SK-N-SH (cell line): ENCODE measurements at places on chromosomes 13 and 19. TPM values are rescaled to one million over a fixed set of nuclear protein-coding genes. Genes with fewer than 3 reads are reported as not detected.

Gene SRRM5
- polyA plus RNA-seq, result 0.15 and 0.19 TPM in 2 replicates

Gene BCL3
- polyA plus RNA-seq, result 7.5 and 19.2 TPM in 2 replicates

Gene IL11
- 13.2 and 16.1 TPM in 2 replicates for polyA plus RNA-seq

Gene PRDX2
- polyA plus RNA-seq, result 215 and 341 TPM in 2 replicates

GRCh38 chr19:33756177-33756576, 40.5 kb upstream of the KCTD15 start:
- no peak overlapping the region for H3K27ac ChIP-seq
- no peaks in the 10 kb centered on the region for H3K27me3 ChIP-seq
- peaks cover 18% of the 10 kb centered on the region; the same call in 1 of the 2 replicates for H3K4me1 ChIP-seq
- DNase-seq, result no peak
- no peaks in the 10 kb centered on the region for H3K36me3 ChIP-seq

DNA sequence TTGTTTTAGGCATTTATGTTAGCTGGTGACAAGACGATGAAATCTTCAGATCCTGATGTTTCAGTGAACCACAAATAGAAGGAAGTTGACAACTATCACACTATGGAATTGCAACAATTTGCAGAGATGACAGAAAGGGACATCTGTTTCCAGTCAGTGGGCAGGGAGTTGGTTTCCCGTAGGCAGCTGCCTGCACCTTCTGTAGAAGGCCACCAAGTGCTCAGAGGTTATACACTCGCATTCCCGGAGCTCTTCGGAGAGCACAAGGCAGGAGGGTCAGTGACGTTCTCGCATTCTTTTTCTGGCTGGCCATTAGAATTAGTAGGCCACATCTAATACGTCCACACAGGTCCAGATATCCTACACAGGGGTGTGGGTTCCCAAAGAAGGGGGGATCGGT, 129.4 kb downstream of the SHISA2 start:
- no peaks in the 10 kb centered on the region for H3K4me1 ChIP-seq
- no peak overlapping the region for H3K27ac ChIP-seq
- H3K27me3 ChIP-seq, result no peaks in the 10 kb centered on the region
- no peak overlapping the region for H3K4me3 ChIP-seq

DNA sequence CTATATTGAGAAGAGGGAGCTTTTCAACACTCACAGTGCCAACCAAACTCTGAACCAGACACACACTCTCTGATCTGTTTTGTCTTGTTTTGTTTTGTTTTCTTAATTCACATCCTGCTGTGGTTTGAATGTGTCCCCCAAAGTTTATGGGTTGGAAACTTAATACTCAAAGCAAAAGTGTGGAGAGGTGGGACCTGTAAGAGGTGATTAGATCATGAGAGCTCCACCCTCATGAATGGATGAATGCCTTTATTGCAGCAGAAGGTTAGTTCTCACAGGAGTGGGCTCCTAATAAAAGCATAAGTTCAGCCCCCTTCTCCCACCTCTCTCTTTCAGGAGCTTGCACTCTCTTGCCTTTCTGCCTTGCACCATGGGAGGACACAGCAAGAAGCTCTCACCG, 957.1 kb downstream of the PCDH9 start:
- H3K4me1 ChIP-seq, result no peaks in the 10 kb centered on the region
- H3K27me3 ChIP-seq, result no peaks in the 10 kb centered on the region
- H3K27ac ChIP-seq, result no peak overlapping the region
- no peaks in the 10 kb centered on the region for H3K36me3 ChIP-seq
- no peak overlapping the region for H3K4me3 ChIP-seq

GRCh38 chr13:51500687-51501086, 47.9 kb upstream of the INTS6 start:
- DNase-seq, result no peak
- no peak overlapping the region for H3K4me3 ChIP-seq
- H3K27me3 ChIP-seq, result no peaks in the 10 kb centered on the region
- H3K4me1 ChIP-seq, result no peaks in the 10 kb centered on the region
- no peak overlapping the region for H3K27ac ChIP-seq
- H3K36me3 ChIP-seq, result no peaks in the 10 kb centered on the region

GRCh38 chr13:71875823-71876222, 8.8 kb upstream of the DACH1 start:
- no peaks in the 10 kb centered on the region for H3K4me1 ChIP-seq
- H3K27ac ChIP-seq, result no peak overlapping the region
- no peaks in the 10 kb centered on the region for H3K27me3 ChIP-seq
- no peak for DNase-seq
- H3K36me3 ChIP-seq, result no peaks in the 10 kb centered on the region

GRCh38 chr13:22369840-22370239, 699.0 kb downstream of the FGF9 start:
- no peaks in the 10 kb centered on the region for H3K27me3 ChIP-seq
- DNase-seq, result no peak
- no peak overlapping the region for H3K4me3 ChIP-seq
- no peaks in the 10 kb centered on the region for H3K36me3 ChIP-seq
- no peak overlapping the region for H3K27ac ChIP-seq

GRCh38 chr13:52706081-52706480, 33.5 kb downstream of the CNMD start:
- H3K4me3 ChIP-seq, result no peak overlapping the region
- H3K27ac ChIP-seq, result no peak overlapping the region
- H3K36me3 ChIP-seq, result no peaks in the 10 kb centered on the region
- no peaks in the 10 kb centered on the region for H3K27me3 ChIP-seq
- H3K4me1 ChIP-seq, result peaks cover 4% of the 10 kb centered on the region; the same call in 1 of the 2 replicates

DNA sequence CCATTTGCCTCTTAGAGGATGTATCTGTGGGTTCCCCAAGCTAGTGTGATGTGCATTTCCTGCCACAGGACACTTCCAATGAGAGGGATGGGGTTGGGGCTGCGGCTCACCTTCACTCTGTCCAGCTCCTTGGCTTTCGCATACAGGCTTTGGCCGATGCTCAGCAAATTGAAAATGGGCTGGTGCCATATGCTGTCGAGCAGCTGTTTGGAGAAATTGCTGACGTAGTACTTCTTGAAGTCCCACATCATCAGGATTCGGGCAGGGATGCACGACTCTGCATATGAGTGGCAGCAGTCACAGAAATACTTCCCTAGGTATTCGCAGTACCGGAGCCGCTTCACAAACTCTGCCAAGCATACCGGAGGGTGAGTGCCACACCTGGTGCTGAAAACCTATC, 37.0 kb downstream of the RUBCNL start:
- no peak overlapping the region for H3K4me3 ChIP-seq
- no peak for DNase-seq
- no peak overlapping the region for H3K27ac ChIP-seq
- no peaks in the 10 kb centered on the region for H3K27me3 ChIP-seq

- DNase-seq, result no peak
- H3K27ac ChIP-seq, result no peak overlapping the region
- H3K4me1 ChIP-seq, result no peaks in the 10 kb centered on the region
- no peaks in the 10 kb centered on the region for H3K36me3 ChIP-seq
Observed at GRCh38 chr13:39282400-39282972, 244.2 kb downstream of the NHLRC3 start.

DNA sequence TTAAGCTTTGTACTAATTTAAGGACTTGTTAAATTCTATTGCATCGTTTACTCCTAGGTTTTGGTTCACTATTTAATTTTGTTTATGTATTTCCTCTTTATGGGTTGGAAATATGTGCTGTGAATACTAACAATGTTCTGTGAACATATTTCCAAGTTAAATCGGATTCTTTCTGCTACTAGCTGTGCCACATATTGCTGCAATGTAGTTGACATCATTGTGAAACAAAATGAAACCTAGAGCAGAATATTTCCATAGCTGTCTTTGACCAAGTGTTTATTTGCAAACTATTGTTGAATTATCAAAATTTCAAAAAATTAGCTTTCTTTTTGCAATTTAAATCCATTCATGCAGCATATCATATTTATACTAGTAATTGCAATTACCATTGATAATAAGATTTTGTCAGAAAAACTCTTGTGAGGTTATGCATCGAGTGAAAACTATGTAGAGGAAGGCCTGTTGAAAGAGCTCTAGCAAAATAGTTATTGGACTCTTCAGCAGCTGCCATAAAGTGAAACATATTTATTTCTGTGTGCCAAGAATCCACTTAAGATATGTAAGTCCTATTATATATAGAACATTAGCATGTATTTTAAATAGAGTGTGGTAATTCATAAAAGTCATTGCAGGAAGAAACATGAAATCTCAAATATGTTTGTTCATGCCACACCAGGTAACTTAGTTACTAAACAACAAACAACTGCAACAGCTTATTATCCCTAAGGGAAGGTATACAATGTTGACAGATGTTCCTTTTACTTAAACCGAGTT, 575.1 kb downstream of the SLITRK6 start:
- H3K27ac ChIP-seq, result no peak overlapping the region
- no peak for DNase-seq
- H3K36me3 ChIP-seq, result no peaks in the 10 kb centered on the region
- H3K4me1 ChIP-seq, result no peaks in the 10 kb centered on the region; the same call in 1 of the 2 replicates
- no peak overlapping the region for H3K4me3 ChIP-seq

DNA sequence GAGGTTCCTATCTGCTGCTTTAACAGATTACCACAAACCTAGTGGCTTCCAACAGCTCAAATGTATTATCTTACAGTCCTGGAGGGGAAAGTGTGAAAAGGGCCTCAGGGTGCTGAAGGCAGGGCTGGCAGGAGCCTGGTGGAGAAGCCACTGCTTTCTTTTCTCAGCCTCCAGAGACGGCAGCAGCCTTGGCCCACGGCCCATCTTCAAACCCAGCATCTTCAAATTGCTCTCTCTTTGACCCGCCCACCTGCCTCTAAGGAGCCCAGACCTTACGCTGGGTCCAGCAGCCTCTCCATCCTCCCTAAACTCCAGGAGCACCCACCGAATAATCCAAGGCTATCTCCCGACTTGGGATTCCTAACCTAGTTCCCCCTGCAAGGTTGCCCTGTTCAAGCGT, 35.6 kb downstream of the C13orf46 start:
- peak; percentile 22 for DNase-seq
- no peak overlapping the region for H3K27ac ChIP-seq

- H3K36me3 ChIP-seq, result no peaks in the 10 kb centered on the region
- no peak overlapping the region for H3K27ac ChIP-seq
- H3K27me3 ChIP-seq, result no peaks in the 10 kb centered on the region
- peak overlapping the region; percentile 46 for H3K4me3 ChIP-seq
- peaks cover 12% of the 10 kb centered on the region for H3K4me1 ChIP-seq
Observed at GRCh38 chr19:4967738-4968461, 1.0 kb upstream of the KDM4B start.

- no peak overlapping the region for H3K4me3 ChIP-seq
- no peak for DNase-seq
- no peaks in the 10 kb centered on the region for H3K36me3 ChIP-seq
- peaks cover 26% of the 10 kb centered on the region for H3K4me1 ChIP-seq
- H3K27me3 ChIP-seq, result no peaks in the 10 kb centered on the region
Observed at GRCh38 chr13:30898070-30898469, 8.0 kb upstream of the MEDAG start.
